OCI-M1 (cell line): ENCODE measurements at places on chromosomes 2 and 18.

DNA sequence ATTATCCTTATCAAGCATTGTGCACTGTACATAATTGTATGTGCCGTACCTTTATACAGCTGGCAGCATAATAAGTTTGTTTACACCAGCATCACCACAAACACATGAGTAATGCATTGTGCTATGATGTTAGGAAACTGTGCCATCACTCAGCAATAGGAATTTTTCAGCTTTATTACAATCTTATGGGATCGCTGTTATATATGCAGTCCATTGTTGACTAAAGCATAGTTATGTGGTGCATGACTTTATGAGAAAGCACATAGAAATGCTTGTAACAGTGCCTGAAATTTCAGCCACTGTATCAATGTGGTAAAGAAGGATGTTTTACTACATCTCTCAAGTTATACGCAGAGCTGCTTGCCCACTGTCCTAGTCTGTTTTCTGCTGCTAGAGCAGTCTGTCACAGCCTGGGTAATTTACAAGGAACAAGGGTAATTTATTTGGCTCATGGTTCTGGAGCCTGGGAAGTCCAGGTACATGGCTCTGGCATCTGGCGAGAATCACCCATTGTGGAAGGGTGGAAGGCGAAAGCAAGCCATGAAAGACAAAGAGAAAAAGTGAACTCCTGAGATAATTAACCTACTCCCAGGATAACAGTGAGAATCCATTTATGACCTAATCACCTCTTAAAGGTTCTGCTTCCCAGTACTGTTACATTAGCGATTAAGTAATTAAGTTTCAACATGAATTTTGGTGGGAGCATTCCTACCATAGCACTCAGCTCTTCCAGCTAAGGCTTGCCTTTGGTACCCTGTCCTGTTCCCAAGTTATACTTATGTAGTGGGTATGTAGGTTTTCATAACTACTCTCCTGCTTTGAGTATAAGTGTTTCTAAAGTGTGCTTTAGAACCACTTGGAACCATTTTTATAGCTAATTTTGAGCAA is 4.6 kb downstream of the MAP3K20 start:
- no peak for DNase-seq

DNA sequence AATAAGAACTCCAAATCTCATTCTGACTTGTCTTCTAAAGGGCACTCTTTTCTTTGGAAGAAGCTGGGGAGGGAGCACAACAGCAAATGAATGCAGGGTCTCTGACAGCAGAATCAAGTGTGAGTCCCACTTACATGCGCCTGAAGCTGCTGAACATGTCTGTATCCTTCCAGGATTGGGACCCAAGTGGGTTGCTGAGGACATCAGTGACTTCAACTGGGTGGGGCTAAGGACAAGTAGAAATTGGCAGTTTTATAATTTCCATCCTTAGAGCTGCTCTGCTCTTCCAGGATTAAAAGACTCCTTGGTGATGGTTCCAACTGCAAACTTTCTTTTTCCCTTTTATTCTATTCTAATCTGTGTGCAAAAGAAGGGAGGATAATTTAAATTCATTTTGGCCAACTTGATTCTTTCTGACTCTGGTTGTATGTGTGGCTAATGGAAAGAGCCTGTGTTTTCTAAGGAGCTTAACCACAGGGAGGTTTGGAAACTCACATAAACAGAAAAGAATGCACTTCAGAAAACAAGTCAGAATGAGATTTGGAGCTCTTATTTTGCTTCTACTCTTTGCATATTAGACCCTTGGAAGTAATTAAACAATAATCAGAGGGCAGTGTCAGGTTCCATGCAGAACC is 20.6 kb downstream of the ANTXR1 start:
- DNase-seq: no peak

DNA sequence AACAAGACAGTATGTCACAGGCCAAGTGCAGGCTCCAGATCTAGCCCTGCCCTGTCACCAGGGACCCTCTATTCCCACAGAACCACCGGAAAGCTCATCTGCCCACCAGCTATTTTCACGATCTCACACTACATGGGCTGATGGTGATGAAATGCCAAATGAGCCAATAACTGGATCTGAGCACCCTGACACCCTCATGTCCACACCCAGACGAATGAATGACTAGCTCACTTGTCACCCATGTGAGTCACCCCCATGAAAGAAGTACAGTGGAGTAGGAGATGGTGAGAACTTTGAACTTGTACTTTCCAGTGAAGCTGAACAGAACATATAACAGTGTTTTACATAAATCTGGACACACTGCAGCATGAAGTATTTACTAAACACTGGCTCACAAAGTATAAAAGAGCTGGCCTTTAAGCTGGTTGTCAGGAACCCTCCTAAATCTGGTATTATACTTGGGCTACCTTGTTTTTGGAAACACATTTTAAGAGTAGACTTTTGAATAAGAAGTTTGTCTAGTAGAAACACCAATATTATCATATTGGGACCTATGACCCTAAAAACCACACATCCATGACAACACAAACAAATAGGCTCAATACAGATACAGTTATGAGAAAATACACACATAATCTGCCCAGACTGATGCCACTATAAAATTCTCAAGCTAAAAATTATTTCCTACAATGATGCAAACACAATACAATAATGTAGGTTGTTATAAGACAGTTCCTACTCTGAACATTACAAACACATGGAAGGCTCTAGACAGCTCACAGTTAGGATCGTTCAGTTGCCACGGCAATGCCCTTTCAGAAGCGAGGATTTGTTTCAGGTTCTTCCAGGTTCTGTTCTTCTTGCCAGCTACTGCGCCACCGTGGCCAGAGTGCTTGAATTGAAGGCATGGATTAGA is 19.0 kb downstream of the INO80C start:
- DNase-seq: no peak

DNA sequence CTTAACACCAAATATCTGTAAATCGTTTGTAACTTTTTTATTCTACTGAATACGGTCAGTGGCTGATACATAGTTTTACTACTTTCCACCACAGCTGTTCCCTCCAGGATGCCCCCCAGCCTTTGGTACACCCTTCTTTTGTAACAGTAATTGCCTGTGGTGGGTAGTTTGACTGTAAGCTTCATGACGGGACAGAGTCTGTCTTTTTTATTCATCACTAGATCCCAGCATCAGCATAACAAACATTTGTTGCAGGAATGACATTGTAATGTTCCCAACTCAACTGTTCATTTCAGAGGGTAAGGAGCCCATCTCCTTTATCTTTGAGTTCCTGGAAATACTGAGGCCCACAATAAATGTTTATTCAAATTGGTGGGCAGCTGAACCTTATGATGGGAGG is 67.5 kb downstream of the MBOAT2 start:
- DNase-seq: no peak

DNA sequence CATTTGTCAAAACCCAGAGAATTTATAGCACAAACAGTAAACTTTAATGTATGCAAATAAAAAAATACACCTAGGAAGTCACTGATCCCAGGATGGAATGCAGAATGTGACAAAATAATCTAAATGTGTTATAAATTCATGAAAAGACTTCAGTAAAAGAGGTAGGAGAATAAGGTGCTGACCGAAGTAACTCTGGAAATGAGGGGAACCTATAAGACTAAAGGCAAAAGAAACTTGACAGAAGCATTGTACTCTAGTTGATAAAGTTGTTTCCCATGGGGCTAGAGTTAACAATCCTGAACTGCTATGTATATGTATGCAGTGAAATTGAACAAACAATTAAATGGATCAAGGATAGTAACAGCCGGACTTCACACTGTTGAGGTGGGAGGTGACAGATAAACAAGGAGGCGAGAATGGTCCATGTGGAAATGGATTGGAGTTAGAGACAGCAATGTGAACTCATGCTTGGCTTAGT is 24.5 kb downstream of the IRS1 start:
- no peak for DNase-seq

DNA sequence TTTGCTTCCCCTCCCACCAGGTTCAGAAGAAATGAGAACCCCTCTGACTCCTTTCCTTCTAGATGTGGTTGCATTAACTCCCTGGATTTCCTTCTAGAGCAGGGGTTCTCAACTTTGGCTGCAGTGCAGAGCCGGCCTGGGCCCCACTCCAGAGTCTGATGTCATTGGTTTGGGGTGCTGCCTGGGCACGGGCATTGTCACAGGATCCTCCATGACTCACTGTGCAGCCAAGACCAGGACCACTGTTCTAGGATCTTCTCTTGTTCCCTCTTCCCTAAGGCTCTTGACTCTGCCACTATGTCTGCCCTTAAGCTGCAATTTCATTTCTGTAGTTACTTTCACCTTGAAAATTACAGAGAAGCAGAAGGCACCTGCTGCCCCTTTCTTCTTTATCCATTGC is 31.8 kb downstream of the TBC1D8 start:
- no peak for DNase-seq

DNA sequence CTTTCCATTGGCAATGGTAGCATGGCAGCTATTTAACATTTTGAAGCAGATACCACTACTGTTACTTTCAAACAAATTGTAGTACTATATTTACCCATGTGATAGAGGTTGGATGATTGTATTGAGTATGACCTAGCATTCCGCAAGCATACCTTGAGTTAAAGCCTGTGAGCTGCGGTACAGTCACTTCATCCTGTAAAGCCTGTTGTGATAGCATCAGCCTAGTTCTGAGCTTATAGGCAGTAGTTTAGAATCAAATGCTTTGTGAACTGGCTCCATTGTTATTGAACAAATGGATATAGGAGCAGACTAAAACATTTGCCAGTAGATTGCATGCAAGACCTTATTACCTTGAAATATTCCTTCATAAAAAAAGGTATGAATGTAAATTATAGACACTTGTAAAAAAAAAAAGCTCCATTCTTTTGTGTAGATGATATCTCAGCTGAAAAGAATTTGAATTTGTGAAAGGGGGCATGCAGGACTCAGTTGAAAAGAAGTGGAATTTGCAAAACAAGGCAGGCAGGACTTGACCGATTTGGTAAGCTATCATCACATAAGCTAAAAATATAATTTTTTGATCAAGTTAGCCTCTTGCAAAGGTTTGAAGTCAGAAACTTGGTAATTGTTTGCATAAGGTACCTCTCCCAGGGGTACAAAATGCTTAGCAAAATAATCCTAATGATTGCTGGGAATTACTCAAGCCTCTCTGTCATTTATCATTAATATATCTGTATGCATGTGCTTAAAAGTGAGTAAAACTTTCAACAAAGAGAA is 138.5 kb upstream of the ITGA4 start:
- DNase-seq: no peak

DNA sequence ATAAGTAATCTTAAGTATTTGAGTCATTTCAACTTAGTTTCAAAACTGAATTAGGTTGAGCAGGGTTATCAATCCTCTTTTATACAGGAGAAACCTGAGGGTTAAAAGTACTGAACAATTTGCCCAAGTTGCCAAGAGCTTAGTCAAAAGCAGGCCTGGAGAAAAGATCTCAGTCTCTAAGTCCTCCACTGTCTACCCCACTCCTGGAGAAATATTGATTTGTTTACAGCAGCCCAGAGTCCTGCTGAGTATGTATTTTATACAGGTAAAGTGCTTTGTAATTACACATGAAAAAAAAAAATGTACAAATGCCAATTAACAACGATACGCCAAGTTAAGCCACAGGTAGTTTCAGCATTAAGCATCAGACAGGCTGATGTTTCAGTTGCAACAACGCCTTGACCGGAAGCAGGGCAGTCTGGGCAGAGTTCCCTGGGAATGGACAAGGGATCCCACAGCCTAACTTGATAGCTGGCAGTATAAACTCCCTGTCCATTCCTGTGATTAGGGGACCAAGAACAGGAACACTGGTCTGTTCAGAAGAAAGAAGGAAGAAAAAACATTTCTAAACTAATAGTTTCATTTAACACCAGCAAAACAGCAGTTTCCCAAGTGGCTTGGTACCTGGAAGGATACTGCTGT is 132.9 kb downstream of the MYO5B start:
- DNase-seq: no peak
